ENCODE measurements at places on chromosomes 11 and 22.

DNA sequence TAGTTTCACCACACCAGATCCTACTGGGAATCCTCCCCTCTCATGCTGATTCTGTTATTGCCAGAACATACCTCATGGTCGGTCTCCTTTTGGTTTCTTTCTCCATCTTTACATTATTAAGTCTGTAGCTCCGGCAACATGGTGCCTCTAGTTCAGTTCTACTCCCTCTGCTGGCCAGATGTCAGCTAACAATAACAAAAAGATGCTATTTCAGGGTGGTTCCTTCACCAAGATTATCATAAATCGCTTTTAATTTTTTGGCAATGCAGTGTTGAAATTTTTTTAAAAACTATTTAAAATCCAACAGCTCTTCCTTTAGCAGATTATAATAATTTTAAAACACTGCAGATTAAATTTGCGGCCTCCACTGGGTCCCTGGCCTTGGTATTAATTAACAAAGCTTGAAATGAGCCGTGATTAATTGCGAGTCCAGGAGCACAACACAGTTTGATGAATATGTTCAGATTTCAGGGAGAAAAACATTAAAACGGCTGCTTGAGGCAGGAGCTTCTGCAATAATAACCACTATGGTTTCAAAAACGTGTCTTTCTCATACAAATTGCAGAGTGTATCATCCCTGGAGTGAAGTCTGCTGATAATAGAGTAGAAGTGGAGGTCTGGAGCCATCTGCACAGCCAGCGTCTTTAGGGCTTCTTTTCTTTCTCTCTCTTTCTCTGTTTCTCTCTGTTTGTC is 492.9 kb upstream of the KIRREL3 start:
- DNase-seq, result peak; percentile 26

- no peak for DNase-seq
Measured at GRCh38 chr11:62251698-62252097, 9.7 kb downstream of the SCGB1D2 start.

GRCh38 chr11:7927635-7928034 is 3.4 kb downstream of the OR10A6 start:
- no peak for DNase-seq

DNA sequence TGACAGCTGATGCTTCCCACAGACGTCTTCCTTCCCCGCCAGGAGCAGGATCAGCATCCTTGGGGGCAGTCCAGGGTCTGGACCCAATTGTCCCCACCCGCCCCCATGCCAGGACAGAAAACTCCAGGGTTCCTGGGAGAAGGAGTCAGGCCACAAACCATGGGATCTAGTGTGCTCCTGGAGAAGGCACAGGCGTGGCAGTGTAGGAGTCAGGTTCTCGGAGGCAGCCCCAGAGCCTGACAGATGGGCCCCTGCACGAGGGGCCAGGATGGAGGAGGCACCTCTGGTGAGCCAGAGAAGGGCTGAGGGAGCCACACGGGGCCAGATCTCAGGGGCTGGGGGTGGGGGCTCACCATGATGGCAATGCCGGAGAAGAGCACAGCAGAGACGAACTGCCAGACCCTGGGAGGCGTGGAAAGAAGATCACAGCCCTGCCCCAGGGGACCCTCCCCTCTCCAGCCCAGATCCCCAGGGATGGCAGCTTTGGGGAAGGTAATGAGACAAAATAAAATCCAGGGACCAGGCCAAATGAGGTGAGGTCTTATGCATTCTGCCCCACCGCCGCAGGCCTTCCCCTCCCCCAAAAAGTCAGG is 13.6 kb downstream of the TP53I11 start:
- peak; percentile 70 for DNase-seq

DNA sequence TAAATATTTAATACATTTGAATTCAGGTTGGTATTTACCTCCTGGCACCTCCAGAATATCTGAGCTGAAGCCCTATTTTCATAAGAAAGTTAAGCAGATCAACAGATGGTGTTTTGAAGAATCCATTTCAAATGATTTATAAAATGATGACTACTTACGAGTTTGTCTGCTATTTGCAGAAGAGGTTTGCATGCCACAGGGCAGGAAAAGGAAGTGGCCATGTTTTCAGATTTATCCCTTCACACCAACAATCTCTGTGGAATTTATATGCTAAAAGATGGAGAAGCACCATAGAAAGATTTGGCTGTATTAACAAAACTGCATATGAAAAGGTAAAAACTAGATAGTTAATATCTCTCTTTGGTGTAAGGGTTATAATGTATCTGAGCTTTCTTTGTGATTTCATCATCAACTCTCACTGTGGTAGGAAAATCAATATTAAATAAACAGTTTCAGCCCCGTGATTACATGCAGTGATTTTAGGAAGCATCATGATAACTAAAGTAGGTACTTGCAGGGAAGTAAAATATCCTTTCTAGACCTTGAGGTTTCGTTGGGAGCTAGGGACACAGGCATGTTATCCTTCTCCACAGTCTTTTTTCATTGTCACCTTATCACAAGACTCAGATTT is 2.6 kb downstream of the BMAL1 start:
- no peak for DNase-seq

- DNase-seq, result no peak
Measured at GRCh38 chr11:77092382-77092781, 10.3 kb upstream of the OMP start.

GRCh38 chr11:14446701-14447169 is 52.9 kb downstream of the COPB1 start:
- DNase-seq, result no peak

- DNase-seq, result no peak
Measured at GRCh38 chr11:92440701-92441442, 216.3 kb downstream of the FAT3 start.

DNA sequence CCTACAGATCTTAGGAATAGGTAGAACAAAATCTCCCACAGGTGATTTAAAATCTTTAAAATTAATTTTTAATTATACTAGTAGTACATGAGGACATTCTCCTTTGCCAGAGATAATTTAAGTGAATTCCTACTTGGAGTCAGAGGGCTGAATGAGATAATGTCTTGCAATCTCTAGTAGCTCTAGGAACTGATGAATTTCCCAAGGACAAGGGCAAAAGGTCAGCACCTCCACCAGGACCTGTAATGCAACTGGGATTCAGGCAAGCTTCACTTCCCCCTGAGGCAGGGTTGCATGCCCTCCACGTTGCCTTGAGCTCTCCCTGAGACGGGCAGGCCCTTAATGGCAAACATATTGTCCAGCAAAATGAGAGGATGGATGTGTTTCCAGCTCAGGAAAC is 330.3 kb upstream of the PITPNB start:
- DNase-seq, result no peak
